Activated CD8-positive, alpha-beta memory T cell treated with anti-CD3 and anti-CD28 coated beads, Interleukin-2, amount 10 ng/mL, durations not matched to agents 7 days and 5 days (primary cell): ENCODE measurements at places on chromosomes 2 and 18.

DNA sequence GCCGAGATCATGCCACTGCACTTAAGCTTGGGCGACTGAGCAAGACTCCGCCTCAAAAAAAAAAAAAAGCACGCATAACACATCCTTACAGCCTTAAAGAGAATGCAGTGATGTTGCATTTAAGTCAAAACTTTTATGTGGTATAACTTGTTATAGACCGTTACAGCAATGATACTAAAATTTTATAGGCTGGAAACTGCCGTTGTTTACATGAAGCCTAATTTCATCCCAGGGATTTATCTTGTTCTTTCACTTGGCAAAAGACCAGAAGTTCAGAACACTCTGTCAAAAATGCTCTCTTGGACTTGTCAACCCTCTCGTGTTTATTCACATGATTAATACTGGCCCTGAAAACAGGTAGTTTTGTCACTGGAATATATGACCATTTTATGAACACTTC lies 7.4 kb downstream of the GNAL start:
- no peak for DNase-seq

- no peak for DNase-seq
Measured at GRCh38 chr2:180077295-180077906, 70.3 kb upstream of the CWC22 start.

DNA sequence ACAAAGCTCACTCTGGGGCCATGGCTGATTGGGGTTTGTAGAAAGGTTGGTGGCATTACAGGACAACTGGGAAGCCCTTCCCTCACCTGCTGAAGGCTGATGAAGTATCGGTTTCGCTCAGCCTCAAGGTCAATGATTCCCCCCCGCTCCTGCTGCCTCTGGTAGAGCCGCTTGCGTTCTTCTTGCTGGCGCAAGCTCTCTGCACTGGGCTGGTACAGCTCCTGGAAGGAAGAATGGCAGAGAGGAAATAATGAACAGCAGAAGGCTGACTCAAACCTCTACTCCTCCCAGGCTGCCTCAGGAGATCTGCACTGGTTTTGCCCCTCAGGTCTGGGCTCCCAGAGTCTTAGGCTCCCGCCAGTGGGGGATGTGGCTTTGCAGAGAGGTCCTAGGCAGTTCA lies 5.2 kb downstream of the BCS1L start:
- no peak for DNase-seq

DNA sequence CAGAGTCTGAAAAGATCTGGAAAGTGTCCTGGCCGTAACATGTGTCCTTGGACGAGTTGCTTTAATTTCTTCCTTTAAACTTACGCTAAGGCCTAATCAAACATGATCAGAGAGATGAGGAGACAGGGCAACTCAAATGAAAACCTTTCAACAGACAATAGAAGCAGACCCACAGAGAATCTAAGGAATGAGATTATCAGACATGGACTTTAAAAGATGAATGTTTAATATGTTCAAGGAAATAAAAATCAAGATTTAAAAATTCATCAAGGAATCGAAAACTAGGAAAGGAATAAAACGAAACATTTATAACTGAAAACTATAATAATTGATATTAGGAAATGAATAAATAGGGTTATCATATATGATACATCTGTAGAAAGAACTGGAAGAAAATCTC lies 55.1 kb downstream of the RAB31 start:
- DNase-seq, result no peak

- DNase-seq, result no peak
Measured at GRCh38 chr2:150140777-150141176, 346.7 kb downstream of the RND3 start.
